ENCODE measurements at places on chromosomes 5 and 9.

DNA sequence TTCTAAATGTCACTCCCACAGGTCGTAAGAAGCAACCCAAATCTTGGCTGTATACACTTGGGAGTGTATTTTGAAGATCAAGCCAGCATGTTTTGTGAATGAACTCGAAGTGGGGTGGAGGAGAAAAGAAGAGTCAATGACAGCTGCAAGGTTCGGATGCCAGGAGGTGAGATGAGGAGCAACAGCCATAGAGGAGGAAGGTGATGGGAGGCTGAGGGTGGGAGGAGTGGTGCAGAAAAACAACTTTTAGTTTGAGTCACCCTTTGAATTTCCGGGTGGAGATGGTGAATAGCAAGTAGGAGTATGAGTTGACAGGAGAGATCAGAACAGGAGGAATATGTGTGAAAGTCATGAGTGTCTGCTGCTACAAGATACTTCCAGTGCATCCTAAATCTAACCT lies 153.6 kb downstream of the DIRAS2 start:
- DNase-seq, result no peak

DNA sequence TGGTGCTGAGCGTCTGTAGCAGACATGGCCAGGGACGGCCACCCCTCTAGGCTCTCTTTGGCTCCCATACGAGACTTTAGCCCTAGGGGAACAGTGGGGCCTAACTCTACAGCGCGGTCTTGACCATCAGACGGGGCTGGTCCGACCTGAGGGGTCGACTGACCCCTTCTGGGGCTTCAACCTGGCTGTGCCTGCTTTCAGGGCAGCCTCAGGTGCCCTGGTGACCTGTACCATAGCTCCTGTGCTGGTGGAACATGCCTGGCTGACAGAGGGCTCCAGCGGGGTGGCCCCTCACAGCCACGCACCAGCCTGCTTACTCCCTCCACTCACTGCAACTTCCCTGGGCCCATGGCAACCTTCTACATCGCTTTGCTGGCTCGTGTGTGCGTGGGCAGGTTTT lies 423.4 kb upstream of the SEMA6A start:
- DNase-seq, result no peak

- DNase-seq, result no peak
Measured at GRCh38 chr5:112036206-112036605, 279.2 kb upstream of the NREP start.

DNA sequence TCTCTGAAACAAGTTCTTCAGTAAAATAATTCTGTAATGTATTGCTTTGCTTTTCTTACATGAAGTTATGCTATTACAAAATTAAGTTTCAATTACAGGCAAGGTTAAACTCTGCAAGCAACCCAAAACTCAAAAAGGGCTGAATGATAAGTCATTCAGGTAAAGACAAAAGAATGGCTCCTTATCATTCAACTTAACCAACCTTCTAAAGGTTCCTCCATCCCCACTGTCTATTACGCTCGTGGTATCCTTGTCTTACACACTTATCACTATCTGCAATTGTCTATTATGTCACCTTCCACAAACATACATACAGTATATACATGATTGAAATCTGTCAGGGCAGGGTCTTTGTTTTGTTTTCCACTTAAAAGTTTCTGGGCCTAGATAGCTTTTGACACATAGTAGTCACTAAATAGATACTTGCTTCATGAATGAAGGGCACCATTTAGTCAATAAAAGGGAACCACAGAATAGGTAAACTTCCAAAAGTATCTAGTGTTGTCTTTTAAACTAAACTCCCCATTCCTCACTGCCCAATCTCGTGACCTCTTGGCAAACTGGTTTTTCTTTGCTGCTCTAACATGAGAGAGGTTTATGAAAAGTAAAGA lies 6.9 kb downstream of the RPL37 start:
- no peak for DNase-seq

GRCh38 chr5:99032234-99033013 lies 103.6 kb upstream of the CHD1 start:
- peak; percentile 59 for DNase-seq

DNA sequence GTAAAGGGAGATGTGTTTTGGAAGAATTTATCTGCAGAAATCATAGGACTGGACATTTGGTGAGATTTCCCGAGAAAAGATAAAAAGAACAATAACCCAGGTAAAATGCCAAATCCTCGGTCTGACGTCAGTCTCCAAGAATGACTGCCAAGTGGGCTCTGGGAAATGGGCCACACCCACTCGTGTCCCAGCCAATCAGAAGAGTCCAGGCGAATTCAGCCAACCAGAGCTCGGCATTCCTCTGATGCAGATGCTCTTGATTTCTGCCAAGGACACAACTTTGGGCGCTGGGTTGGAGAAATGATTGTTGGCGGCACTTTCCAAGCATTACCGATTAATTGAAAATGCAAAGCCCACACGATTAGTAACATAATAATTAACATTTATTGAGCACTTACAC lies 73.3 kb downstream of the FGF18 start:
- no peak for DNase-seq

- no peak for DNase-seq
Measured at GRCh38 chr5:171648279-171649074, 137.1 kb upstream of the SMIM23 start.

DNA sequence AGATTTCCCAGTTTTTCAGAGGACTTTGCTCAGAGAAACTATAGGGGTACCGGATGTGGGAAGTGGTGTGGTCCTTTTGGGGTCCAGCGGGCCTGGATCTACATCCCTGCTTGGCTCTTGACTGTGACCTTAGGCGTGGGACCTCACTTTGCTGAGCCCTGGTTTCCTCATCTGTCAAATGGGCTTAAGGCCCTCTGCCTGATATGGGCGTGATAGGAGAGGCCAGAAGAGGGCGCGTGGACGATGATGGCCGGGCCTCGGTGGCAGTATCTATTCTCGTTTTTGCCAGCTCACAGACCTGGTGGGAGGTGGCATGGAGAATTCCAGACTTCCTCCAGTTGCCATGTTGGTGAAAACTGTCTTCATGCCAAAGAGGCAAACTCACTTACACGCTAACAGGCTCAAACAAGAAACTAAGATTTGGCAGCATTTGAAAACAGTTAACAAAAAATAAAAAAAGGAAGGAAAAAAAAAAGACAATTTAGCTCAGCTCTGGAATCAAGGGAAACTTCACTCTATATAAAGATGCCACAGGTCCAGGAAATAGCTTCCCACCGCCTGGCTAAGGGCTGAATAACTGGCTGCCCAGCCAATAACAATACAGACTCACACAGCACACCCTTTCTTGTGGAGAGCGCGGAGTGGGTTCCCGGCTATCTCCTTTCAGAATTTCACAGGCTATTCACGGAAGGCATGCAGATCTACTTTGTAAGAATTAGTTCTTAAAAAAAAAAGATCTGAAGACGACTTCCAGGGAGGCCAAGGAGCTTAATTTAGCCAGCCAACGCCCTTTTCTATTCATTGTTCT lies 1.7 kb downstream of the SH3PXD2B start:
- peak; percentile 26 for DNase-seq

DNA sequence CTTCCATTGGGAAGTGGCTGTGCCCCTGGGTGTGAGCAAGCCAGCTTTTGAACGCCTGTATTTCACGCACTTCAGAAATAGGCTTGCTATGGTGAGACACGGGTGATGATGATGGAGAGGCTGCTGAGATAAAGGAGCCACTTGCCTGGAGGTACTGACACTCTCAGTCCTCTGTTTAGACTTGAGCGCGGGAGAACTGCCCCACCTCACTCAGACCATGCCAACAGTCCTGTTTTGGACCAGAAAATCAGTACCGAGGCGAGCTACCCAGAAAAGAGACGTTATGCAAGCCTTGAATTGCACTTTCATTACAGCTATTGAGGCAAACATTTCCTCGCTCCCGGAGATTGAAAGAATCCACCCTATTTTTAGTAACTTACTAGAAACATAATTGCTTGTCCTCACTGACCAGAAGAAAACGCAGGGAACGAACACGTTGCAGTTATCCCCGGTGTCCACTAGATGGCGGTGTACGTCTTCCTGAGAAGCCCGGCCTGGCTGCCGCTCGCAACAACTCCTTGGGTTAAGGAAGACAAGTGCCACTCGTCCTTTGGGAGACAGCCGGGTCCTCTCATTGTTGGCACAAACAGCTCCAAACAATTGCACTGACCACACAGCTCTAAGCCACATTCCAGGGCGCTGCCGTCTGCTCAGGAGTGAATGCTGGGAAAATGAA lies 142.4 kb downstream of the PSAT1 start:
- peak; percentile 76 for DNase-seq

DNA sequence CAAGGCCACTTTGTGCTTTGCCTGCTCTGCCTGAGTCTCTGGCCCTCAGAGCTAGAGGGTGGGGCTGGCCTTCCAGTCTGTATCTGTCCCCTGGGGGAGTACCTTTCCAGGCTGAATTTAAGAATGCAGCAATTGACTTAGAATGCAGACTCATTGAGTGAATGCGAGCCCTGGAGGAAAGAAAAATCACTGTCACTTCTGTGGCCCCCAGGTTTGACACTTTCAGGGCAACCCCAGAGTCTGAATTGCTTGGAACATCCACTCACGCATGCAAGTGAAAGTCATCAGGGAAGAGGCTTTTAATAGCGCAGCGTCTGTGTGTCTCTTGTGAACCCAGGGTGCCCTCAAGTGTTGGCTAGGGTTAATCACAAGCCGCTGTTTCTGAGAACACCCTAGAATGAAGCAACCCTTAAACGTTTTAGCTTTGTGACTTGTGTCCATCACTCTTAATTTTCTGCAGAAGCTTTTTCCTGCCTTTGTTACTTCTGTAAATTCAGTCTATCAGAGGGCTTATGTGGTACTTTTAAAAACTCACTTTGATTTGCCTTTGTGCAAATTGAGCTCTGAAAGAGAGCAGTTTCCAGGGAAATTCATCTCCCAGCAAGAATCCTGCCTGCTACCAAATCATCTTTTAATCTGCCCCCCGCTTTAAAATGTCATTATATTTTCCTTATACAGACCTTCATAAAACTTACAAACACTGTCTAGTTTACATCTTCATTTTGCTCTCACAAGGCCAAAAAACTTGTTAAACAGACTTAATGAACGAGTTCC lies 146.8 kb upstream of the IQGAP2 start:
- peak; percentile 35 for DNase-seq

- no peak for DNase-seq
Measured at GRCh38 chr5:140148508-140148907, 22.8 kb downstream of the IGIP start.

DNA sequence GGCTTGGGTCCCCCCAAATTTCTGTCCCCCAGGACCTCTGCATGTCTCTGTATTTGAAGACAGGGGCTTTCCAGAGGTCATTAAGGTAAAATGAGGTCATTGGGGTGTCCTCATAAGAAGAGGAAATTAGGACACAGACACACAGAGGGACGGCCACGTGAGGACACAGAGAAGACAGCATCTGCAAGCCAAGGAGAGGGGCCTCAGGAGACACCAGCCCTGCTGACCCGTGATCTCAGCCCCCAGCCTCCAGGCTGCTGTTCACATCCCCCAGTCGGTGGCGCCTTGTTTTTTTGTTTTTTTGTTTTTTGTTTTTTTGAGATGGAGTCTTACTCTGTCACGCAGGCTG lies 1.2 kb upstream of the CCDC183 start:
- DNase-seq, result no peak

DNA sequence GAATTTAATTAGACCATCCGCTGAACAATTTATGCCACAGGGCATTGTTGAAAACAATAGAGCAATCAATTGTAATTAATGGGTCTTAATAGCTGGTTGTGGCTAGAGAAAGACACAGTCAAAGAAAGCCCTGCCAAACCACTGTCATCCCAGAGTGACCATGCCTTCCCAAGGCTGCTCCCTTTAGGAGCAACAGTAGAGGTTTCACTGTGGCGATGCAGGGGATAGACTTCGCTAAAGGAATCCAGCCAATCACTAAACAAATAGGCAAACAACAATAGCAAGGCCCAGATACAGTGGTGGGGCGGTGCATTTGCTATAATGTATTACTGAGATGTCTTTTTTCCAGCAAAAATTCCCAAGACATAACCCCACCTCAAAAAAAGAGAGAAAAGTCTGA lies 87.8 kb upstream of the SLC27A6 start:
- DNase-seq, result no peak

- no peak for DNase-seq
Measured at GRCh38 chr9:27351438-27351837, 54.5 kb upstream of the EQTN start.

DNA sequence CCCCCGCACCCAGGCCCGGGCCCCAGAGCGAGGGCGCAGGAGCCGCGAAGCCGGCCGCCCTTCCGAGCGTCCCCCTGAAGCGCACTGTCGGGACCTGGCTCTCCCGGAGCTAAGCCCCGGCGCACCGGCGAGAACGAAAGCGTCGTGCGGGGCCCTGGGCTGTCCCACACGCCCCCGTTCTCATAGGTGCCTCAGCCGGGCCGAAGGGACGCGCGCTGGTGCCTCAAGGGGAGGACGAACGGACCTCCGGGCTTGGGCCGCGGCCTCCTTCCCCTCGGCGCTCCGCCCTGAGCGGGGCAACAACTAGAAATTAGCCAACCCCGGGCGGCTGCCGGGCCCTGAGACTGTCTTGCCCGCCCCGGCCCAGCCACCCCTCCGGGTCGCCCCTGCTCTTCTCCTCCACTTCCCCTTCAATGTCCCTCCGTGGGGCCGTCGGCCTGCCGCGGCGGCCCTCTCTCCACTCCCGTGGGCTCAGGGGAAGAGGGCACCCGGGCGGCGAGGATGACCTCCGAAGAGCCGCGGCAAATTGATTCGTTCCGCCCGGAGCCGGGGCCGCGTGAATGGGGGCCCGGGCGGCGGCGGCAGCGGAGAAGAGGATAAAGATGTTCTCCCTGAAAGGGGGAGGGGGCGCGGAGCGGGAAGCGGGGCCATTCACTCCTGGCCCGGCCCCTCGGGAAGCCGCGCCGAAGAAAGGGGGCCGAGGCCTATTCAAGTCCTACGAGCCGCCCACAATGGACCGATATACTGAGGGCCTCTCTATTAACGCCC lies 3.5 kb upstream of the PRDM12 start:
- DNase-seq, result no peak

GRCh38 chr9:71333321-71333720 lies 211.9 kb upstream of the TRPM3 start:
- DNase-seq, result no peak

- DNase-seq, result no peak
Measured at GRCh38 chr5:144374637-144375036, 204.0 kb downstream of the KCTD16 start.

- no peak for DNase-seq
Measured at GRCh38 chr9:15505921-15506320, 4.8 kb downstream of the PSIP1 start.

GRCh38 chr5:59055745-59056448 lies 473.0 kb downstream of the RAB3C start:
- DNase-seq, result no peak

DNA sequence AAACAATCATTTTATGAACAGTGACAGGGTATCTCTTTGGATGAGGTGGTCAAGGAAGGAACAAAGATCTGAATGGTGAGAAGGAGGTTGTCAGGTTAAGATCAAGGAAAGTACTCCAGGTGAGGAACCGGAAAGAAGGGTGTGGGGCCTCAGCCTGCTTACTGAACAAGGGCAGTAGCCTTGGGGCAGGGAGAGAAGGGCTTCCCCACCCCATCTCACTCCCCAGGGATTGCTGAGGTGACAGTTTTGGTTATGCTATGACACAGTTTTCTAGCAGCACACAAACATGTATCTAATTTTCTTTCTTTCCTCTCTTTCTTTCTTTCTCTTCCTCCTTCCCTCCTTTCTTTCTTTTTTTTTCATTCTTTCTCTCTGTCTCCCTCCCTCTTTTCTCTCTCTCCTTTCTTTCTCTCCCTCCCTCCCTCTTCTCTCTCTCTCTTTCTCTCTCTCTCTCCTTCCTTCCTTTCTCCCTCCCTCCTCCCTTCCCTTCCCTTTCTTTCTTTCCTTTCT lies 4.1 kb upstream of the HDHD3 start:
- no peak for DNase-seq

- peak; percentile 34 for DNase-seq
Measured at GRCh38 chr5:80967500-80968181, 7.5 kb downstream of the RASGRF2 start.

All from fibroblast of skin of left quadriceps (primary cell).